ENCODE measurements at places on chromosomes 1 and 21.
A peak's percentile ranks its signal among the peaks of the same experiment; 100 is the strongest.

DNA sequence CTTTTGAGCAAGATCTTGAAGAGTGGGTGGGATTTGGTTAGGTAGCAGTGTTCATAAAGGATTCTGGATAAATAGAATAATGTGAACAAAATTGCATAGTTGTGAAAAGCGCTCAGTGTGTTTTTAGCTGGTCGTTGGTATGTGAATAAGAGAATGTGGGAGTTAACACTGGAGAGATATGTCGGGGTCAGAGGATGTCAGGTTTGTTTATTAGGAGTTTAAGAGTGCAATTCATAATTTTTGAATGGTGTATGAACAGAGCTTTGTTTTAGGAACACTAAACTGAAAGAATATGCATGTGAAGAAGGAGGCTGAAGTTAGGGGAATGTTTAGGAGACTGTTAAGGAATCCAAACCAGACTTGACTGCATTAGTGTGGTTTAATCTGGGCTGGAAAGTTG lies 9.4 kb downstream of the USP16 start:
- no peak for DNase-seq

DNA sequence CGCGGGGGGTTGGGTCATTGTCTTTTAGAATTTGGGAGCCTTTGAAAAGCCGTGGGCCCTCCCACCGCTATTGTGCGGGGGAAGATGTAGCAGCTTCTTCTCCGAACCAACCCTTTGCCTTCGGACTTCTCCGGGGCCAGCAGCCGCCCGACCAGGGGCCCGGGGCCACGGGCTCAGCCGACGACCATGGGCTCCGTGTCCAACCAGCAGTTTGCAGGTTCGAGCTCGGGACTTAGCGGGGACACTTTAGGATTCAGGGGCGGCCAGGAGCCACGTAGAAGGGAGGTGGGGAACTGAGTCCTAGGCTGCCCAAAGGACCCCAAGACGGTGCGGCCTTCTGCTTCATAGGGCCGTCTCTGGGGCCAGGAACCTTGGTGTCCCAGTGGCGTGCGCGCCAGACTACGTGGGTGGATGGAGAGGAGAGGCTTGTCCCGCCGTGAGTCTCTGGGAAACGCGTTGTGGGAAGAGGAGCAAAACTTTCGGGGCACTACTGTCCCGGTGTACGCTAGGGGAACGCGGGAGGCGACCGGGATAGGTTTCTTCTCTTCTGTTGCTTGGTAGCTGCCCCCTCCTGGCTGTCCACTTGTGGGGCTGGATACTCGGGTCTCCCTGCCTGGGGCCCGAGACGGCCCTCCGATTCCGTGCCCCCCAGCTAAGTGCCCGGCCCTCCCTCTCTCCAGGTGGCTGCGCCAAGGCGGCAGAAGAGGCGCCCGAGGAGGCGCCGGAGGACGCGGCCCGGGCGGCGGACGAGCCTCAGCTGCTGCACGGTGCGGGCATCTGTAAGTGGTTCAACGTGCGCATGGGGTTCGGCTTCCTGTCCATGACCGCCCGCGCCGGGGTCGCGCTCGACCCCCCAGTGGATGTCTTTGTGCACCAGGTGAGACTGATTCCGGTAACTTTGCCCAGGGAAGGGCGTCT lies at the start of gene LIN28A:
Gene LIN28A (plus strand): TSS at position 112 of the 918 bp plus-strand sequence. CDS start 75 bp downstream, at position 187.
- no peak for DNase-seq

DNA sequence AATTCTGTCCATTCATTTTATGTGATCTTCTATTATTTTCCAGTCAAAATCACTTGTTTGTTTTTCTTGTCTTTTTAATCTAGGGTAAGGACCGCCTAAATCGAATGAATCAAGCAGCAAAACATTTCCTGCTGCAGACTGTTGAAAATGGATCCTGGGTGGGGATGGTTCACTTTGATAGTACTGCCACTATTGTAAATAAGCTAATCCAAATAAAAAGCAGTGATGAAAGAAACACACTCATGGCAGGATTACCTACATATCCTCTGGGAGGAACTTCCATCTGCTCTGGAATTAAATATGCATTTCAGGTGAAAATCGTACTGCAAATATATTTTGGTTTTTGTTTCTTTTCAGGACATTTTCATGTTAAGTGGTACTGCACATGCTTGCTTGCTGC lies 20.5 kb downstream of the CLCA4 start:
- DNase-seq = no peak

DNA sequence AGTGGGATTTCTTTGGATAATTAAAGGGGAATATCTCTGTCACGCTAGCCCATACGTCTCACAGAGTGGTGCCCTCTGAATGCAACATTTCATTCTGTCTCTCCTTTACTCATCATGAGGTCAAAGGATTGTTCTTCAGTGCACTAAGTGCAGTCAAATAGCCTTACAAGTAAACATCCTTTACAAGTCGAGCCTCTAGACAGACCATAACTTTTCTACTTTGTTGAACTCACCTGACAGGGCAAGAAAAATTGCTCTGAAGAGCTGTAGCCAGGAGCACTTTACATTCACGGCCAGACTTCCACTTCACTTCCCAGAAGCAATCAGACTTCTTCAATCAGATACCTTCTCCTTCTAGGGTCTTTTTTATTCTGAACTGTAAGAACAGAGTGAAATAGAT lies 768.0 kb upstream of the TMPRSS15 start:
- DNase-seq = no peak

DNA sequence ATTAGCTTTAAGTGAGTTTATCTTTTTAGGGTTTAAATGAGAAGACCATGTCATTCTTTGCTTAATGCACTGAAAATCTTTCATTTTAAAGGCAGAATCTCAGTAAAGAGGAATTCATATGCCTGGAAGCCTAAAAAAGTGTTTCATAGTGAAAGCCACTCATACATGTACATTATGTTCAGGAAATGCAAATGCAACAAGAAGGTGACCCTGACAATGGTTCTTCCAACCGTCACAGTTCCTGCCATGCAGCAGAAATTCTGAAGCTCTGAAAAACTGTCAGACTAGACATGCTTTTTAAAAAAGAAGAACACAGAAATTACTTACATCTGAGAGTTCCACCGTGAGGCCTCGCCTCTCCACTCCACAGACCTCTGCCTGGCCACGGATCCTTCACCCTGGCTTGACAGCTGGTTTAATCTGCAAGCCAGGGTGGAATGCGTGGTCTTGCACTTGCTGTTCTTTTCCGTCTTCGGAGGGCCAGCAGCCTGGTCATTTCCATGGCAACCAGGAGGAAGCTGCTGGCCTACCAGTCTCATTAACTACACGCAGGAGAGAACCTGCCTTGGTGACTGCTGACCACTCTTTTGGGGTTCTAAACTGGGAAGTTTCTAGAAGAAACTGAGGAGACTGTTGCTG lies 41.8 kb upstream of the PAXBP1 start:
- DNase-seq = no peak

DNA sequence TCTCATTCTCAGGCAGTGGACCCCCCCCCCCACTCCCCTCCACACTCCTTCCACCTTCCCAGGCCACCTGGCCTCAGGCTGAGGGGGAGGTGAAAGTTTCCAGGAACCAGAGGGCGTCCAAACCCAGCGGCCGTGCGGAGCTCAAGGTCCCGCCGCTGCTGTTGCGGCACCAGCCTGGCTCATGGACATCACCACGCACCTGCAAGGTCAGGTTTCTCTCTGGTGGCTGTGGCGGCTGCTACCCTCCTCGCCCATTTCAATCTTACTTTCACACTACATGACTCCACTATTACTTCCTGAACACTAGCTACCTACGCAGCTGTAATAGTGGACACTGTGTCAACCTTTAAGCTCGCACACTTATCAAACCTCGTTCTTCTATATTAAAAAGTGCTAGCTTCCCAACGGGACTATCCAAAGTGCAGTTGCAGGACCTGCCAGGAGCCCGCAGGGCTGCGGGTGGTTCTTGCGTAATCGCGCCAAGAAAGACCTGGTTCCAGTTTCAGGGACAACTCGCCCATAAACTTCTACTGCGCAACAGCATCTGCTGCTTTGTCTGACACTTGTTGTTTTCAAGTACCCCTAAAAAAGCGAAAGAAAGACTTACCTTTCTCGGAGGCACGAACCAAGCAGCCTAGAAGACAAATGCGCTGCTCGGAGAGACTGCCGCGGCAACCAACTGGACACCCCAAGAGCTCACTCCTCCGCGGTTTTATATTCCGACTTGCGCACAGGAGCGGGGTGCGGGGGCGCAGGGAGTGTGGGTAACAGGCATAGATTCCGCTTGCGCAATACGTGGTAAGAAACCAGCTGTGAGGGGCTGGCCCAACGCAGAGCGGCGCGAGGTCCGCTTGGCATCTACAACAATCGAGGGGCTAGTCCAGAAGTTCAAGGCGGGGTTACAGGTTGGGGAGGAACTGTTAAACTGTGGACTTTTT lies at the start of gene DIRAS3:
Gene DIRAS3 (minus strand): TSS at position 687 of the 938 bp plus-strand sequence. CDS start 3,330 bp downstream, outside the sequence.
- DNase-seq = no peak

- no peak for DNase-seq
These were observed 238.2 kb downstream of the NRIP1 start for GRCh38 chr21:14826630-14827029.

DNA sequence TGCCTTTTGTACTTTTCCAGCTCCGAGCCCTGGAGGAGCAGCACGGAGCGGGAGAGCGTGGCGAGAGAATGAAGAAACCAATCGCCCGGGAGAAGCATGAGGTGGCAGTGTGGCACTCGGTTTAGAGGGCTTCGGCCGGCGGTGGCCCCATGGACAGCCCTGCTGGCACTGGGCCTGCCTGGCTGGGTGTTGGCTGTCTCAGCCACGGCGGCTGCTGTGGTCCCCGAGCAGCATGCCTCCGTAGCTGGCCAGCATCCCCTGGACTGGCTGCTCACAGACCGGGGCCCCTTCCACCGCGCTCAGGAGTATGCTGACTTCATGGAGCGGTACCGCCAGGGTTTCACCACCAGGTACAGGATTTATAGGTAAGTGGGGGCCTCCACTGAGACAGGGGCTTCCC lies 59.0 kb downstream of the BRINP2 start:
- DNase-seq = no peak

GRCh38 chr1:245671966-245672767 lies 517.4 kb downstream of the KIF26B start:
- no peak for DNase-seq

DNA sequence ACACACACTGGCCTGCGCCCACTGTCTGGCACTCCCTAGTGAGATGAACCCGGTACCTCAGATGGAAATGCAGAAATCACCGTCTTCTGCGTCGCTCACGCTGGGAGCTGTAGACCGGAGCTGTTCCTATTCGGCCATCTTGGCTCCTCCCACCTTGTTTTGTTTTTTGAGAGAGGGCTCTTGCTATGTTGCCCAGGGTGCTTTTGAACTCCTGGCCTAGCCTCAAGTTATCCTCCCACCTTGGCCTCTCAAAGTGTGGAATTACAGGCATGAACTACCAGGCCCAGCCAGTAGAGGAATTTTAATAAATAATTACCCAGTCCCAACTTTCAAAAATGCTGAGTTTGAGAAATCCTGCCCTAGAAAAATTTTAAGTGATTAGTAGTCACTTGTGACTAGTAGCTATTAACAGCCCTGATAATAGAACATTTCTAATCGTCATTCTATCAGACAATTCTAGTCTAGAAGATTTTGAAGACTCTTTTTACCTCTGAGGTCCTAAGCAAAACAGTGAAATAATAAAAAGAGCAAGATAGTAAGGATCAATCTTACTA lies 30.9 kb upstream of the SLC35D1 start:
- DNase-seq = no peak

DNA sequence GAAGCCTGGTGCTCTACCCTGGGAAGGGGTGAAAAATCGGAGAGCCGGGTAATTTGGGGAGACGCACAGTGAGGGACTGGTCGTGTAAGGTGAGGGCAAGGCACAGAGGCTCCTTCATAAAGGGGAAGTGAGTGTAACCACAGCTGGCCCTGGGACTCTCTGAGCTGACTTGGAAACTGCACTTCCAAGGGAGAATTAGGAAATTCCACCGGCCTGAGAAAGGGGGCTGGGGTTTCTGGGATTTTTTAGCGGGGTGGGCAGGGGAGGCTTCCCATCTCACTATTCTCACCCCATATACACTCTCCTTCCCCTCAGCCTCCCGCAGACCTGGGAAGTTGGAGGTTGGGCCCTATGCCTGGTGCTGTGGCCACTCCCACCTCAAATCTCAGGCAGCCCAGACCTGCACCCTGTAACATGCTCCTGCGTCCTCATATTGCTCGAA lies 88.3 kb upstream of the IPO9 start:
- DNase-seq = no peak

- DNase-seq = no peak
These were observed 19.1 kb downstream of the OLFML3 start for GRCh38 chr1:113998361-113998760.

- DNase-seq = no peak
These were observed 35.8 kb downstream of the PLEKHA6 start for GRCh38 chr1:204323887-204324286.

GRCh38 chr1:160866001-160866694 lies 3.5 kb upstream of the CD244 start:
- no peak for DNase-seq

- DNase-seq = no peak
These were observed 13.1 kb upstream of the UBR4 start for GRCh38 chr1:19222979-19223824.

- DNase-seq = peak; percentile 73
These were observed 1.0 kb upstream of the ATP2B4 start for GRCh38 chr1:203625628-203626019.

- DNase-seq = no peak
These were observed 1203.9 kb downstream of the AMY1C start for GRCh38 chr1:104953555-104953954.

DNA sequence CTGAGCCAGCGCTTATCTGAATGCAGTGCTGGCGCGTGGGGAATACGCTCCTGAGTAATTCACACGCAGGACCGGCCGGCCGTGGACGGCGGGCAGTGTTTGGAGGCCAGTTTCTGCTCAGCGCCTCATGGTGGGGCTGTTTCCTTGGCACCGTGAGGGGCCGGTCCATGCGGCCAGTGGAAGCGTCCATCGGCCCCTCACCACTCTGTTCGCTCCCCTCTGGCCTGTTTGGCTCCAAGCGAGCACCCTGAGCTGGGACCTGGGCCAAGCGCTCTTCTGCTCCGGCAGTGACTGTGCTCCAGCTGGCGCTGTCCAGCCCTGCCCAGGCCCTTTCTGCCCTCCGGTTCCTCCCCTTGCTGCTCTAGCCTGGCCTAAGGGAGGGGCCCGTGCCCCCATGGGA lies 16.3 kb upstream of the PLCH2 start:
- DNase-seq = no peak

DNA sequence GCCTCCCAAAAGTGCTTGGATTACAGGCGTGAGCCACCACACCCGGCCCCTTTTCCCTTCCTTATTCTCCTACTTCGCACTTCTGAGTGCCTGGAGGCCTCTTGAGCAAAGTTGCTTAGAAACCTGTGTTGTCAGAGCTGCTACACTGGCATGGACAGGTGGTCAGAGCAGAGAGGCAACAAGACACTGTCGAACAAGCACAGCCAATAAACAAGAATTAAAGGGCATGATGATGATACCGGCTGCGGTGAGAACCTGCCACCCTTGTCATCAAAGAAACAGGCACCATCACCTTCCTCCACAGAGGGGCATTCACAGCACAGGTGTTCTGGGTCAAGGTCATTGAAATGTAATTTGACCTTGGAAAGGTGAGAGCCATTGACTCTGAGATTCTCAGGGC lies 23.3 kb downstream of the STUM start:
- no peak for DNase-seq

DNA sequence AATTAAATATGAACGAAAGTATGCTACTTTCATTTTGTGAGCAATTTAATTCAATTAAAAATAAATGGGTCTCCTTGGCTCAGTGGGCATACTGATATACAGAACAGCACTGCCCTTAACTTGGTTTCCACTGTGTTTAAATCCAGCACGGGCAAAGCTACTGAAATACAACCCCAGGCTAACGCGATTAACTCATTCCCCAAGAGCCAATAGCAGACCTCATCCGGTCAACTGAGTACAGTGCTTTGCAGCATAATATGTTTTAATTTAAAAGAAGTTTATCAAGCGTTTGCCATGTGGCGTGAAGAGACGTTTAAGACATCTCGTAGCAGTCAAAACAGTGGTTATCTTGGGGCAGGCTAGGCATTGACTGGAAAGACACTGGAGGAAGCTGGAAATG lies 118.6 kb downstream of the PROX1 start:
- no peak for DNase-seq

- DNase-seq = no peak
These were observed 2.9 kb downstream of the IFI6 start for GRCh38 chr1:27668808-27669723.
